Pulmonary artery endothelial cell (primary cell): ENCODE measurements at places on chromosomes 5 and 9. TPM values are rescaled to one million over a fixed set of nuclear protein-coding genes. Genes with fewer than 3 reads are reported as not detected.

Gene PCDH1
- total RNA-seq: 135 and 143 TPM in 2 replicates

Gene SPINK6
- total RNA-seq: not detected in 2 replicates

Gene LCN9
- not detected in 2 replicates for total RNA-seq

Gene CCDC152
- 1.1 and 3.7 TPM in 2 replicates for total RNA-seq

Gene OBP2B
- total RNA-seq: not detected in 2 replicates

Gene FKTN
- 15.8 and 21.4 TPM in 2 replicates for total RNA-seq

Gene PRSS3
- total RNA-seq: 20.3 and 30.8 TPM in 2 replicates

Gene RICTOR
- 30.6 and 31.7 TPM in 2 replicates for total RNA-seq

Gene LURAP1L
- total RNA-seq: 2.8 and 3.3 TPM in 2 replicates

Gene HTR1A
- not detected in 2 replicates for total RNA-seq

Gene SETX
- total RNA-seq: 55.7 and 74.0 TPM in 2 replicates

Gene TBC1D9B
- 44.0 and 44.3 TPM in 2 replicates for total RNA-seq

Gene VCAN
- 1.4 and 2.0 TPM in 2 replicates for total RNA-seq

Gene CTSL
- total RNA-seq: 104 and 178 TPM in 2 replicates
